ENCODE measurements at places on chromosomes 6 and 20.

DNA sequence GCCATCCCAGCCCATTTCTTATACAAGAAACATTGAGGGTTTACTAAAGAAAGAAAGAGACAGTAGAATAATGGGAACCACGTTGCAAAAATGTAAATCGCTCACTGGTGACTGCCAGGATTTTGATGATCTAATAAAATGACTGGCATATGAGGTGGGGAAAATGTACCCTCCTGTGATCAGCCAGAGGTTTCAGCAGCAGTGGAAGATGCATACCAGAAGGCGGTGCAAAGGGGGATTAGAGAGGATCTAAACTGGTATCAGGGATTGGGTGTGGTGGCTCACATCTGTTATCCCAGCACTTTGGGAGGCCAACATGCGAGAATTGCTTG lies 60.8 kb upstream of the DDR1 start:
- no peak for DNase-seq

GRCh38 chr6:53369051-53369450 lies 20.3 kb upstream of the ELOVL5 start:
- DNase-seq: no peak

- no peak for DNase-seq
Observed at GRCh38 chr6:105874835-105875626, 211.1 kb upstream of the PRDM1 start.

DNA sequence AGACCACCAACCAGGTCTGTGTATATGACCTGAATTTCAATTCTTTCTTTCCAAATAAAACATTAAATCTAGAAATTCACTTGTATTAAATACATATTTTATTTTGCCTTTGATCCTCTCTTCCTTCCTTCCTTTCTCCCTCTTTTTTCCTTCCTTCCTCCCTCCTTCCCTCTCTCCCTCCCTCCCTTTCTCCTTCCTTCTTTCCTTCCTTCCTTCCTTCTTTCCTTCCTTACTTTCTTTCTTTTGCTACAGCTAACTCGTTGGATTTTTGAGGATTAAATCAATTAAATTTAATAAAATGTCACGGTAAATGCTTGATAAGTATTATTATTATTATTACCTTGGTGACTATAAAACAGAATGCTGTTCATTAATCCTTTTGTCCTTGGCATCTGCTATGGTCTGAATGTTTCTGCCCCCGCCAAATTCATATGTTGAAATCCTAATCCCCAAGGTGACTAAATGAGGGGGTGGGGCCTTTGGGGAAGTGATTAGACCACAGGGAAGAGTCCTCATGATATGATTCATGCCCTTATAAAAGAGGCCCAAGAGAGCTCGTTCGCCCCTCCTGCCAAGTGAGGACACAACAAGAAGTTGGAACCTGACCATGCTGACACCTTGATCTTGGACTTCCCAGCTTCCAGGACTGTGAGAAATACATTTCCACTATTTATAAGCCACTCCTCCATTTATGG lies 67.6 kb upstream of the BTBD3 start:
- DNase-seq: no peak

GRCh38 chr6:155004576-155005372 lies 9.7 kb downstream of the TIAM2 start:
- DNase-seq: no peak

- no peak for DNase-seq
Observed at GRCh38 chr6:6586671-6587526, 1.6 kb upstream of the LY86 start.

DNA sequence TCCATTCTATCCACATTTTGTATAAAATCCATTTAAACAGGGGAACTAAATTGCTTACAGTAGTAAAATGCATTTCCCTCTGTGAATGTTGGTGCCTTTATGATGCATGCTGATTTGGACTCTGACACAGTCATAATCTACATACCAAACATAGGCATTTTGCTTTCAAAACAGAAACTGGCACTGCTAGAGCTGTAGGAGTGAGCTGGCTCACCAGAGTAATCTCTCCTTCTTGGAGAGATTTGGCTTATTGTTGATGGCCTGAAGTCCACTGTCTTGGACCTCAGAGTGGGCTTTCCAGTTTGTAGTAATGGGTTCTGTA lies 363.2 kb upstream of the FLRT3 start:
- DNase-seq: no peak

DNA sequence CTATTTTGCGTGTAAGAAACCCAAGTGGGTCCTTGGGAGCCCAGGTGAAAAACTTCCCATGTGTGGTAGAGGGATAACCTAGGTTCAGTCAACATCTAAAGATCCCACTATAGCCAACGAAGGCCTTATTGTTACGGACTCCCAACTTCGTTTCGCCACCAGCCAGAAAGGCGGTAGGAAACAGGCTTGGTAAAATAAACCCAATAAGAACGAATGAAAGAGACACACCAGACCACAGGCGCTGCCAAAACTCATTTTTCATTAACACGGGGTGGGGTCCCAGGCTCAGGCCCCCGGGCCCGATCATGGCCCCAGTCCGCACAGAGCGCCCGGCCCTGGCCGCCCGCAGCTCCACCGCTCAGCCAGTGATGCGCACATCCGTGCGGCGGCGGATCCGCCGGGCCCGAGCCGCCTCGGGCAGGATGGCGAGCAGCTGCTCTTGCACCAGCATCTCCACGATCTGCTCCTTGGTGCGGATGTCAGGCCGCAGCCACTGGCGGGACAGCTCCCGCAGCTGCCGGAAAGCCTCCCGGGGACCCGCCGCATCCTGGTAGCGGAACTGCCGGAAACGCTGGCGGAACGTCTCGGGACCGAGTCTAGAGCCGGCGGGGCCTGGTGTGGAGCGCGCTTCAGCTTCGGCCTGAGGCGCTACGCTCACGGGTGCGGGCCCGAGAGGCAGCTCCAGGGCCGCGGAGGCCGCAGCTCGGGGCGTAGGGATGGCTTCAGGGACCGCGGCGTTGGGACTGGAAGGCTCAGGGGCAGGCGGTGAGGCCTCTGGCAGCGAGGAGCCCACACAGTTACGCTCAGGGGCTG lies 709 bp downstream of the SCAND1 start:
- DNase-seq: peak; percentile 74

GRCh38 chr6:40803897-40804702 lies 216.9 kb upstream of the LRFN2 start:
- no peak for DNase-seq

- DNase-seq: no peak
Observed at GRCh38 chr6:41426438-41426851, 91.0 kb downstream of the NCR2 start.

DNA sequence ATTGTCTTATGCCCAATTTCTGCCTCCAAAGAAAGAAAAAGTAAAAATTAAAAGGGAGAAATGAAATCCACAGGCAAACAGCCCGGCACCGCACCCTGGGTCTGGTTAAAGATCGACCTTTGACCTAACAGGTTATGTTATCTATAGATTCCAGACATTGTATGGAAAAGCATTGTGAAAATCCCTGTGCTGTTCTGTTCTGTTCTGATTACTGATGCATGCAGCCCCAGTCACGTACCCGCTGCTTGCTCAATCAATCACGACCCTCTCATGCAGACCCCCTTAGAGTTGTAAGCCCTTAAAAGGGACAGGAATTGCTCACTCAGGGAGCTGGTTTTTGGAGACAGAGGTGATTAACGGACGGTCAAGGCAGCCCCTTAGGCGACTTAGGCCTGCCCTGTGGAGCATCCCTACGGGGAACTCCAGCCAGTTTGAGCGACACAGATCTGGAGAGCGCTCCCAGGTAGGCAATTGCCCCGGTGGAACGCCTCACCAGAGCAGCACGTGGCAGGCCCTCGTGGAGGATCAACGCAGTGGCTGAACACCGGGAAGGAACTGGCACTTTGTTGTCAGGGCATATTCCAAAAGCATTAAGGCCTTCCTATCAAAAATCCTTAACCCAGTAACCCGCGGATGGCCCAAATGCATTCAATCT lies 12.0 kb upstream of the HFE start:
- no peak for DNase-seq

- DNase-seq: no peak
Observed at GRCh38 chr6:142934599-142934998, 10.4 kb downstream of the HIVEP2 start.

- DNase-seq: no peak
Observed at GRCh38 chr20:37528446-37529213, 954 bp upstream of the BLCAP start.

DNA sequence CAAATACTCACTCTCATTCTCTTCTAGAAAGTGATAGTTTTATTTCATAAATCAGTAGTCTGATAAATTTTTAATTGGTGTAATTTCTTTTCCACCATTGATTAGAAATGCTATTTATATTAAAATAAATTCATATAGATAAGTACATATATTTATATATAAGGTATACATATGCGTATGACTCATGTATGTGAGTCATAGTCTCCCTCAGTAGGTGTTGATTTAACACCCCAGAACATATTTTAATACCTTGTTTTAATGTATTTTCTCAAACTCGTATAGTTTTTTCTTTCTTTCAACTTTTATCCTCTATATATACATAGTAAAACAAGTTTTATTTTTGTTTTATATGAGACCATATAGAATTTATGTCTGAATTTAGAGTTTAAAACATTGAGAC lies 130.4 kb downstream of the PLG start:
- DNase-seq: no peak

- DNase-seq: no peak
Observed at GRCh38 chr6:4974962-4975361, 28.9 kb downstream of the RPP40 start.

DNA sequence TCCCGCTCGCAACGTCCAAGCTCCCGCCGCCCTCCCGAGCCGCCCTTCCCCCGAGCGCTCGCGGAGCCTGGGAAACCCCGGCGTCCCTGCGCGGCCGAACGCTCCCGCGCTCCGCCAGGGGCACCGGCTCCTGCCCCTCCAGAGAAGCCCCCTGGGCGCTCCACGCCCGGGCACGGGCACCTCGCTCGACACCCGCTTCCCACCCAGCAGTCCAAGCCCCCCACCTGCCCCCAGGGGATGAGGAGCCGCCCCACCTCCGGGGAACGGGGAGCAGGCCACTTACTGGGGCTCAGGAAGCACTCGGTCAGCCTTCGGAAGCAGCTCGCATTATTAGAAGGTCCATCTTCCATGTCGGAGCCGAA lies 1.4 kb downstream of the PDE10A start:
- no peak for DNase-seq

GRCh38 chr6:44237021-44237812 lies 9.7 kb upstream of the HSP90AB1 start:
- peak; percentile 86 for DNase-seq

GRCh38 chr6:170222498-170223471 lies 68.1 kb downstream of the DLL1 start:
- no peak for DNase-seq
